ENCODE measurements at places on chromosomes 12 and 14.

DNA sequence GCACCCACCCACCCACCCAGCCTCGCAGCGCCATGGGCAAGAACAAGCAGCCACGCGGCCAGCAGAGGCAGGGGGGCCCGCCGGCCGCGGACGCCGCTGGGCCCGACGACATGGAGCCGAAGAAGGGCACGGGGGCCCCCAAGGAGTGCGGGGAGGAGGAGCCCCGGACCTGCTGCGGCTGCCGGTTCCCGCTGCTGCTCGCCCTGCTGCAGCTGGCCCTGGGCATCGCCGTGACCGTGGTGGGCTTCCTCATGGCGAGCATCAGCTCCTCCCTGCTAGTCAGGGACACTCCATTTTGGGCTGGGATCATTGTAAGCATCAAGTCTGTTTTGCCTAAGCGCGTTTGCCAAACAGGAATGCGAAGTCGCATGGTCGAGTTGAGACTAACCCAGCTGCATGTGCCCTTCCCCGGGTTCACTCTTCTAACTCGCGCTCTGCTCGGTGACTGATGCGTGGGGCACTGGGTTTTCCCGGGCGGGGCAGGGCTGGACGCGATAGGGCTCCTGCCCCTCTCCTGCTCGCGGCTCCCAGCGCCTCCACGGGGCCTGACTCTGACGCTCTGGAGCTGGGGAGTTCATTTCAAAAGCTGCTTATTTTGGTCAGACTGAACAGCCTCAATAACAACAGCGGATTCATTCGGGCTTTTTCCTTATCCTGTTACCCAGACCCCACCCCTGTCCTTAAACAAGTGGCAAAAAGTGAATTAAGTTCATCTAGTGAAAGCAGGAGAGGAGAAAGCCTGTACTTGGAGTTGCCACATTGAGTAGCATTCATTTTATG is 458 bp downstream of the SSPN start:
- peak; percentile 20 for DNase-seq

- no peak for DNase-seq
Observed at GRCh38 chr12:117980616-117981015, 11.8 kb upstream of the KSR2 start.

GRCh38 chr12:110262442-110263388 is 18.3 kb upstream of the ATP2A2 start:
- no peak for DNase-seq

DNA sequence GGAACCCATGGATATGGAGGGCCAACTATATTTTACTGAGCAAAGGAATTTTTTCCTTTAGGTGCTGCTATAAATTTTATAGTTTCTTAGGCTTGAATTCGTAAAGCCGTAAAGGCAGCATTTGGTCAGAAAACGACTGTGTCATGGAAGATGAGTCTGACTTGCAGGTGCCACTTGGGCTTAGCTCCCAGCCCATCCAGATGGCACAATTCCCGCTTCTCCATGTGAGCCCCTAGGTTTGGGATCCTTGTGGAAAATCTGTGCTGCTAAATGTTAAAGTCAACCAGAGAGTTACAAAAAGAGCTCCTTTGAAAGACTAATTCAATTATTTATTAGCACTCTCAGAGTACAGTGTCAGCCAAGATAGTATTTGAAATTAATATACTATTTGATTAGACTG is 120.1 kb upstream of the NPAS3 start:
- no peak for DNase-seq

DNA sequence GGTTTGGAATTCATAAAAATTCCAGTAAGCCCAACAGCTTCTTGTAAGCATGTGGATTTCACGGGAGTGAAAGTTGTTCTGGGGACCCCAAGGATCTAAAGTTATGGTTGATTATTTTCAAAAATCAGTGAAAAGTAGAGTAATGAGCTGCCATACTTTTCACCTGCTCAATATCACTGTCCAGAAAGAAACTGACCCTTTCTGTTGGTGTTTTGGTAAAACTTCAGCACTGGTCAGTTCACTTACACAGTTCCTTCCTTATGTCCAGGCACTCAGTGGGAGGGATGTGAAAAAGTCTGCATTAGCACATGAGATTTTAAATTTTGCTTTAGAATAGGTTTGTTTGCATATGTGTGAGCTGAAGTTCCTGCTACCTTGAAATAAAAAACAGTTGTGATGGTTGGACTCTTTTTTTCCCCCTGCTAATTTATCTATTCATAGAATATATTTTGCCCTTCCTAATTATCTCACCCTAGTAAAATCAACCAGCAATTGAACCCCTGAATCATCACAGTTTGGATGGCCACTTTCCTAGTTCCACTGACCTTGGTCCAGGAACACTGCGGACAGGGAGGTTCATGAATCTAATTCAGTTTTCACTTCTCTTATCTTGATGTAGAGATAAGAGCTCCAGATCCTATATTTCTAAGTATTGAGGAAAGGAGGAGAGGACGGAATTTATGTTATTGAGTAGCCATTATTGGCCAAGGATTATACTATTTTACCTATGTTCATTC is 25.8 kb downstream of the CFL2 start:
- no peak for DNase-seq

GRCh38 chr14:103696466-103697071 is 18.7 kb downstream of the XRCC3 start:
- DNase-seq, result no peak

Measured in stimulated activated CD4-positive, alpha-beta T cell treated with anti-CD3 and anti-CD28 coated beads, Interleukin-2, amount 100 ng/mL, for 24 hours (primary cell).